Iris pigment epithelial cell (primary cell): ENCODE measurements at places on chromosomes 2 and 18.

DNA sequence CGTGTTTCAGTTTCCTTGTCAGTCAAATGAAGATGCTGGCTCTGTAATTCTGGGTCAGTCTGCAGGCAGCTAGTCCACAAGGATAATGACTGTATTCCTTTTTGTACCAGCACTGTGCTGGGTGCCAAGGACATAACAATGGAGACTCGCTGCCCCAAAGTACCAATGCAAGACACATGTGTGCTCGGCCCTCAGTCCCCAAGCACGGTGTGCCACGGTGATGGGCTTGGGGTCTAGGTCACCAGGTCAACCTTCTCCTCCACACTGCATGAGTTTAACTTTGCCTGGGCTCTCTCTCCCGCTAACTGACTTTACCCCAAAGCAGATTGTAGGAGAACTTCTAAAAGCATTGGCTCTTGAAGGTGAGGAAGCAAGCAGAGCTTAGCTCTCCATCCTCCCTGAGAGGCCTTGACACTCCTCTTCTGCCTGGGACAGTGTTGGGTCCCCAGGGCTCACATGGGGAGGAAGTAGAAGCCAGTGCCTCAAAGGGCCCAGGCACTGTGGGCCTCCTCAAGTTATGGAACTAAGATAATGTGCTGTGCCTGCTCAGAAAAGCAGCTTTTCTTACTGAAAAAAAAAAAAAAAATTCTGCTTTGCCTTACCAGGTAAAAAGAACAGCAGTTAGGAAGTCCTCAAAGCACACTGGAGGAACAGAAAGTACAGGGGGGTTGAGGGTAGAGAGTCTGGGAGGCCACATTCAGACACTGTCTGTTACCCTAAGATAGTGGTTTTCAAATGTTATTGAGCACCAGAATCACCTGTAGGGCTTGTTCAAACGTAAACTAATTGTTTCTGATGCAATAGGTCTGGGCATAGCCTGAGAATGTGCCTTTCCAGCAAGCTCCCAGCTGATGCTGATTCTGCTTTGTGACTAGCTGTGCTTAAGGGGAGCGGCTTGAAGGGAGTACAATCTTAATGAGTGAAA lies 276.4 kb upstream of the CXCR4 start:
- no peak for DNase-seq

GRCh38 chr2:202140522-202141252 lies 67.6 kb downstream of the KIAA2012 start:
- DNase-seq, result peak; percentile 38

DNA sequence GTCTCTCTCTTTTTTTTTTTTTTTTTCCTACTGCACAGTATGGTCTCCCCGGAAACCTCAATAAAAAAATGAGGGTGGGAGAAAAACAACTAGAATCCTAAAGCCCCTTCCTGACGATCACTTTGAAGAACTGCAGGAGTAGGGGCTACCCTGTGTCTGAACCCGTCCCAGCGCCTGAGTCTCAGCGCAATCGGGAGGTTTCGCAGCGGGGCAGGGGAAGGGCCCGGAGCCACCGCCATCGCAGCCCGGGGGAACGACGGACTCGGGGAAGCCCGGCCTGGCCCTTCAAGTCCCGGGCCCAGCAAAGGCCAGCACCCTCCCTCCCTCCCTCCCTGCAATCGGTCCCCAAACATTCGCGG lies 411 bp downstream of the NARS1 start:
- no peak for DNase-seq

DNA sequence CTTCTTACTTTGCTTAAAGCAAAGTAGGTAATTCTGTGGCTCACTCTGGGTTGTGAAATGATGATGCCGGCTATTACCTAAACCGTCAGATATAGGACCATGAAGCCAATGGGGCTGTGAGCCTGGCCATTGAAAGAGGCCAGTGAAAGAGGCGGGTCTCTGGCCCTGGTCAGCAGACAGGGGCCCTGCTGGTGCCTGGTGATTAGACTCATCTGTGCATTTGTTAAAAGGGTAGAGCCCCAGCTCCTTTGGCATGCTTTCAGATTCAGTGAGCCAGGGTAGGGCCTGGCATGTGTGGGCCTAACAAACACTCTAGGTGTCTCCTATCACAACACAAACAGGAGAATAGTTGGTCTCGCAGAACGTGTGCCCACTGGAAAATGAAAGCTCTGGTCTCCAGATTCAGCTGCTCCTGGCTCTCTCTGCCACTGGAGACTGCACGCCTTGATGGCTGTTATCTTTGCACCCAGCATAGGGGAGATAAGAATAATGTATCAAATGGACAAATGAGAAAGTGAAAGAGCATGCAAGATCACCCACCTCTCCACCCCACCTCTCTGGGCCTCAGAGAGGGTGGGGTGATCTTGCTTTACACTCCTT lies 6.9 kb downstream of the LRRC30 start:
- no peak for DNase-seq

DNA sequence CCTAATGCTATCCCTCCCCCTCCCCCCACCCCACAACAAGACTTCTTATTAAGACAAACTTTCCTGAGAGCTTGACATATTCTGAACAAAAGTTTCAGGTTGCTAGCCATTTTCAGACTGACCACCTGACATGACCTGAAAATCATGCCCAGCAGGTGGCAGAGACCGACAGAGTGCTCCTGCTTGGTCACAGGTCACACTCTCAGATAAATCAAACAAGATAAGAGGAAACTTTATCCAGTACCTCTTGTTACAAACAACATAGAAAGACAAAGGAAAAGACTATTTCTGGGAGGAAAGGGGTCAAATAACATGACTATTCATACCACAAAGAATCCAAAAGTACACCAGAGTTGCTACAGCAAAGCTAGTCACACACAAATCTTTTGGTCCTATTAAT lies 107.4 kb downstream of the TMEM200C start:
- DNase-seq, result no peak

- DNase-seq, result no peak
These were observed 2.8 kb upstream of the GPR55 start for GRCh38 chr2:230927711-230928341.

- DNase-seq, result no peak
These were observed 80.1 kb downstream of the EML4 start for GRCh38 chr2:42249284-42249683.

GRCh38 chr2:152071092-152071491 lies 27.8 kb downstream of the CACNB4 start:
- DNase-seq, result no peak

GRCh38 chr2:1613731-1614354 lies 130.5 kb downstream of the PXDN start:
- DNase-seq, result peak; percentile 47

DNA sequence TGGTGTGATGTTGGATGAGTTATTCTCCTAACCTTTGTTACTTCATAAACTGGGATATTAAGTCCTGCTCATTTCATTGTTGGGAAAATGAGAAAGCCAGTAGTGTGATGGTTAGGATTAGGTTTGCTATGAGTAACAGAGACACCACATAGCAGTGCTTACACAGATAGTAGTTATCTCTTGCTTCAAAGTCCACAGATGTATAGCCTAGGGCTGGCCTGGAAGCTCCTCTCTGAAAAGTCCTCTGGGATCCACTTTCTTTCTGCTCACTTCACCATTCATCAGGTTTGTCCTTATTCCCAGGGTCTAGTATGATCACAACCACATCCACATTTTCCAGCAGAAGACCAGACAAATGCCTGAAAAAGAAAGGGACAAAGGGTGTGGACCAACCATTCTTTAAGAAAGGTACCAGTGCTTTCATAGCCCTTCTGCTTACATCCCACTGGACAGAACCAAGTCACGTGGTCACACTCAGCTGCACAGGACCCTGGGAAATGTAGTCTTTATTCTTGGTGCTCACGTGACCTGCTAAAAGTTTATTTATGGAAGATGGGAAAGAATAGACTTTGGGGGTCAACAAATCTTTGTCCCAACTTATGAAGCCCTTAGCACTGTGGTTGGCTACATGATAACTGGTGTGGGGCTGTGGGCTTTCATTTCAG lies 108.9 kb downstream of the INSIG2 start:
- DNase-seq, result peak; percentile 36

DNA sequence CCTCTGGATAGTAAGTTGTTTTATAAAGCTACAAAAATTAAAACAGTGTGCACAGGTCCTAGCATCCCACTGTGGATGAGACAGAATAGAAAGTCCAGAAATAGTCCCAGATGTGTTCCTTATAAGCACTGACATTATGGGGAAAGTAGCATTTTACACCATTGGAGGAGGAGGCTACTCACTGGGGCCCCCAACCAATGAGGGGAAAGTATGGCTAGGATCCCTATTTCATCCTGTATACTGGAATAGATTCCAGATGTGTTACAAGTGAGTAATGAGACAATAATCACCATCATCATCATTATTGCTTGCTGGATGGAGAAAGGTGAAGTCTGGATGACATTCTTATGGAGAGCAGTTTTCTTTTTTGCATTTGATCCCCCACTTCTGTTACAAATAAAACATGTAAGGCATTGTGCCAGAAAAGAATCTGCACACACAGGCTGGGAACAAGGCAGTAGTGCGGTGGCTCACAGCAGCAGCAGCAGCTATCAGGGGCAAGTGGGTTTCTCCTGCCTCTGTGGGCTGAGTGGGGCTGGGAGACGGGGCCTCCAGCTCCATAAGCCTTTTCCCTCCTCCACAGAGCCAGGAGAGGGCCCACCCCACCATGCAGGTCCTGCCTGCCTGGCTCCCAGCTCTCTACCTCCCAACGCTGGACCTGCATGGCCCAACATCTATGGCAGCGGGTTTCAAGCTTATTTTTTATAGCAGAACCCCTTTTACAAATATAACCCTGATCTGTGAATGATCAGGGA lies 5.0 kb downstream of the ARID5A start:
- no peak for DNase-seq

GRCh38 chr2:225740086-225740485 lies 340.6 kb downstream of the NYAP2 start:
- DNase-seq, result no peak

GRCh38 chr18:13218368-13218991 lies at the start of gene LDLRAD4:
Gene LDLRAD4 (plus strand): TSS chr18:13218760.
- DNase-seq, result no peak

DNA sequence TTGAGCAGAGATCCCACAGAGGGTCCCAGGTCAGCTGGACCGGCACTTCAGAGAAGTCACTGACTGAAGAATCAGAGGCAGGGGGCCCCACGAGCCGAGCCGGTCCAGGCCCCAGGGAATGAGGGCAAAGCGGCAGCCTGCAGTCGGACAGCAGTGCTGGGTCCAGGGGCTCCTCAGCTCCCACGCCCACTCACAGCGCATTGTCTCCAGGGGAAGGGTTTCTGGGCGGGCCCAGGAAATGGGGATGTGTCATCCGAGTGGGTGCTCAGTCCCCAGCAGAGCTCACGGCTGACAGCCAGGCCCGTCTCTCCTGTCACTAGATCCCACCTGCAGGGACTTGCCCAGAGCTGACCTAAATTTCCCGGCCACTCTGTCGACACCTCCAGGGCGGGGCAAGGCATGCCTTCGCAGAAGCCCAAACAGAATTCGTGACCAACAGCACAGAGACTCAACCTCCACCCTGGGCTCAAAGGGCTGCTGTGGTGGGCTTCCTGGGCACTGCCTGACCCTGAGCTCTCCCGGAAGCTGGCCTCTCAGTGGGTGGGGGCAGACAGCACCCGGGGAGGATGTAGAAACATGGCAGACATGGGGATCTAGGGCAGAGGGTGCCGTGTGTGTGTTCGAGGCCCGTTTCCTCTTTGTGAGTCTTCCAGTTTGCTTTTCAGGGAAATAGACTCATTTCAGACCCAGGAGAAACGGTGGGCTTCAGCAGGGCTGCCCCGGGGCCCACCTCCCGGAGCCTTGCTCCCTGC lies 42.1 kb upstream of the TAF1B start:
- DNase-seq, result peak; percentile 72

DNA sequence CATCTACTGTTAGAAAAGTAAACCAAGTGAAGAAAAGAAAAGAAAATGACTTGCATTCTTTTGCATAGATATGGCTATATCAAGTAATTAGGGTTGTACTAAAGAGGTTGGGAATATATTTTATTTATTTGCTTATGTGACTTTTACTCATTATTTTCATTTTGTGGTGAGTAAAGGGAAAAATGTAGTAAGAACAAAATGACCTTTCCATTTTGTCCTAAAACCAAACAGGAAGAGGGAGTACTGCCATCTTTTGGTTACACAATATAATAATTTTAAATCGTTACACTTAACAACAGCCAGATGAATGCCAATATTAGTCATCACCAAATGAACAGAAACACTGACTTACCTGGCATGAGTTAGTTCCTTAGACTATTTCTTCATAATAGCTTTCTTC lies 47.3 kb upstream of the NDUFV2 start:
- DNase-seq, result peak; percentile 86

DNA sequence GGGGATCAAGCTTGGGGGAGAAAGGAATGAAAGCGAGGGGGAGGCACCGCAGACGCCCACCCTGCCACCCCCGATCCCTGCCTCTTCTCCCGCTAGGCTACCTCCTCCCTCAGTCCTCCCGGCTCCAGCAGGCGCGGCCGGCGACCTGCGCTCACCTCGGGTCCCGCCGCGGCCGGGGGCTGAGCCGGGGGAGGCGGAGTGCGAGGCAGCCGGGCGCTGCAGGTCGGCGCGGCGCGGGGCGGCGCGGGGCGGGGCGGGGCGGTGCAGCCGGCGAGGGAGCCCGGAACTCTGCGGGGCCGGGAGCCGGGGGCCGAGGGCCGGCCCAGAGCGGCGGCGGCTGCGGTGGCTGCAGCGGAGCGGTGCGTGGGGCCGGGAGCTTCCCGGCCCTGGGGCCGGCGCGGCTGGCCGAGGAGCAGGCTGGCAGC lies 477 bp downstream of the ACVR1 start:
- peak; percentile 49 for DNase-seq
